SK-N-MC (cell line): ENCODE measurements at places on chromosomes 4 and X.
A peak's percentile ranks its signal among the peaks of the same experiment; 100 is the strongest.

DNA sequence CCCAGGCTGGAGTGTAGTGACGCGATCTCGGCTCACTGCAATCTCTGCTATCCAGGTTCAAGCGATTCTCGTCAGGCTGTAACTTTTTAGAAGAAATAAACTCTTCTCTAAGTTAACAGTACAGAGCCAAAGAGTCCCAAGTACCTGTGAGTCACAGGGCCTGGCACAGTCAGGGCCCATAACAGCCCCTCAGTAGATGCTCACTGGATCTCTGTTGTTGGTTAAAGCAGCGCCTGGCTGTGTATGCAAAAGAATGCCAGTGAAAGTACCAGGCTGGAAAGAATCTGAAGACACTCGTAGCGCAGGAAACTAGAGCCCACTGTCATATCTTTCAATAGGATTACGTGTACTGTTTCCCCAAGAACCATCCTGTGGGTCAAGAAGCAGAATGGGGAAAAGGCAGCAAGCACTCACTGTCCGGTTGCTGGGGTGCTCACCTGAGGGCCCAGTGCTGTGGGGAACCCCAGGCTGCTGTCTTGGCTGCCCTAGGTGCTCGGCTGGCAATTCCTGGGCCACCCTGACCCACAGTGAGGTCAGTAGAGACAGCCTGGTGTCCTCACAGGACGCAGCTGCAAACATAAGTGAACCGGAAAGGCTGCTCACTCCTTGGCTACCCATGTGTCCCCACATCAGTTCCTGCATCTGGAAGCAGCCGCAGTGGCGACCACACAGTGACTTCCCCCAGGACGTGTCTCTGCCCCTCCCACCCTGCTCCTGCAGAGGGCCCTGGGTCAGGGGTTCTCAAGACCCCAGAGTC lies 3.1 kb upstream of the SLBP start:
- no peak for DNase-seq

DNA sequence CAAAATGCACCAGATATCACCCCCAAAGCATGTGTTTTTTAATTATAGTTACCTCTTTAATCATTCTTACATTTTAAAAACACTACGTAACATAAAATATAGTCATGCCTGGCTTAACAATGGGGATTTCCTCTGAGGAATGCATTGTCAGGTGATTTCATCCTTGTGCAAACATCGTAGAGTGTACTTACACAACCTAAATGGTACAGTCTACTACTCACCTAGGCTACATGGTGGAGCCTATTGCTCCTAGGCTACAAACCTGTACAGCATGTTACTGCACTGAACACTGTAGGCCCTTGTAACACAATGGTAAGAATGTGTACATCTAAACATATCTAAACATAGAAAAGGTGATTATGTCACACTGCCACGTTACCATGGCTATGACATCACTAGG lies 208.6 kb downstream of the SPOCK3 start:
- DNase-seq, result no peak

DNA sequence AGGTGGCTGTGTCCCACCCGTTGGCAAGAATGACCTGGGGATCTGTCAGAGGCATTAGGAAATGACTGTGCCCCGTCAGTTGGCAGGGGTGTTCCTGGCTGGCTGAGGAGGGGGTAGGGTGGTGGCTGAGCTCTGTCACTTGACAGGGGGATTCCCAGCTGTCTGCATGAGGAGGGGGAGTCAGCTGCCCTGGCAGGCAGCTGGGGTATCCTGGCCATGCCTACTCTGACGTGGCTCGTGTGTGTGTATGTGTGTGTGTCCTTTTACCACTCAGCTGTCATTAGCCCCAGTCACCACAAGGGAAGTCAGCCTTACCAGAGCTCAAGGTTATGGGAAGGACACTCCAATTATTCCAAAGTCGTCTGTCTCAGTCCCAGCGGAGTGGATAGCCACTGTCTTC lies 93.2 kb downstream of the EFNB1 start:
- DNase-seq, result no peak

GRCh38 chr4:158786121-158786601 lies 17.3 kb downstream of the FNIP2 start:
- no peak for DNase-seq

- DNase-seq, result no peak
These were observed 58.1 kb upstream of the INTU start for GRCh38 chr4:127574643-127575042.

- DNase-seq, result no peak
These were observed 42.0 kb downstream of the LGI2 start for GRCh38 chr4:24988776-24989175.

DNA sequence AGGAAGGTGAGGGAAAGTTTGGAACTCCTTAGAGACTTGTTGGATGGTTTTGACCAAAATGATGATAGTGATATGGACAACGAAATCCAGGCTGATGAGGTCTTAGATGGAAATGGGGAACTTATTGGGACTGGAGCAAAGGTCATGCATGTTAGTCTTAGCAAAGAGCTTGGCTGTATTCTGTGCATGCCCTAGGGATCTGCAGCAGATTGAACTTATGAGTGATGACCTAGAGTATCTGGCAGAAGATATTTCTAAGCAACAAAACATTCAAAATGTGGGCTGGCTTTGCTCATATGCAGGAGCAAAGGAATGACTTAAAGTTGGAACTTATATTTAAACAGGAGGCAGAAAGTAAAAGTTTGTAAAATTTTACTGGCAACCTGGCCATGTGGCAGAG lies 489.3 kb upstream of the DIPK2B start:
- no peak for DNase-seq

GRCh38 chr4:151313306-151314009 lies 11.9 kb downstream of the SH3D19 start:
- DNase-seq, result no peak

DNA sequence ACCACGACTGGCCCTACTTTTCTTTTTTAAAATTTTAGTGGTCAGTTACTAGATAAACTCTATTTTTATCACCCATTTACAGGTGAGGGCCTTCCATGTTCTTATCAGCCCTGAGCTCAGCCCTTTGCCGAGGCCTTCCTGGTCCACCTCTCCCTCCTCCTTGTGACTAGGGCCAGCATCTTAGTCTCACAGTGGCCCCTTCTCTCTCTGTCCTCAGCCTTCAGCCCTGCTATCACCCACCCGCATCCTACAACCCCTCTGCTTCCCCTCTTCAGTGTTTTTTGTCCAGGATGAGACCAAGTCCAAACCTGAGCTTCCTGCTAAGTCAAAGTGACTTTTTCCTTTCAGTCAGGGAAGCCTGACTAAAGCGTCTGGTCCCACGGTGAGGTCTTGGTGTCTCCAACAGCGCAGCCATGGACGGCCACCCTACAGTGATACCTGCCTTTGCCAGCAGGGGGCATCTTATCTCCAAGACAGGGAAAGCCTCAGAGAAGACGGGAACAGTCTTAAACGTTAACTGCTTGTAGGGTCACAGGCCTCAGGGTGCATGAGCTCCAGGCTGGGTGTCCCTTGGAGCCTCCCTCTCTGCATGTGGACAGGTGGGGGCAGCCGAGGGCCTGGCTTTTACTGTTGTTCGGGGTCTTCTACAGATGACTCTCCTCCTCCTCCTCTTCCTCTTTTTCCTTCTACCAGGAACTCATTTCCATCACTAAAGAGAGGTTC lies 11.7 kb upstream of the GAGE10 start:
- DNase-seq, result peak; percentile 2

DNA sequence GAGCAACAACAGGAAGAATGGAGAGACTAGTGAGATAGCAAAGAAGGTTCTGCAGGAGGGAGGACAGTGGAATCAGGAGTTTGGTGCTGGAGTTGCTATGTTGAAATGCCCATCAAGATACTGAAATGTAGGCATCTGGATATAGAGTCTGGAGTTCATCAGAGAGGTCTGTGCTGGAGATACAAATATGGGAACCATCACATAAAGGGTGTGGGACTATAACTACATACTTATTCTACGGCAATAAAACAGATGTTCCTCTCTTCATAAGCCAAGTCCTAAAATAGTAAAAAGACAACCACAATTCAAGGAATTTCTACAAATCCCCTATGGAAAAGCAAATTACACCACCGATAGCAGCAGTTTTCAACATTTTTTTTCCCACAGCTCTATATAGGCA lies 1.6 kb downstream of the MED14 start:
- no peak for DNase-seq

DNA sequence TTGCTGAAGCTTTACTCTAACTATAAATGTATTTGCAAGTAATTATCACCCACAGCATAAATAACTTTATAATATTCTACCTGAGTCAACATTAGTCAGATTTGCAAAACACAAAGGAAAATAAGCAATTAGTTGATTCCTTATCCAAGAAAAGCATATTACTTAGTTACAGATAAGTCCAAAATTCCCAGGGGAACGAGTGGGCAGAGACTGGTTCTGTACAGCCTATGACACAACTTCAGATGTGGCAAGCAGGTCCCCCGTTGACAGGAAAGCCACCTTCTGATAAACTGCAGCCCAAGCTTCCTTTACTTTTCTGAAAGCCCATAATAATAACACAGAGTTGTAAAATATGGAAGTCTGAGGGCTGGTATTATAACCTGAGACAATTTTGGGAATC lies 62.4 kb upstream of the NDP start:
- peak; percentile 40 for DNase-seq

- DNase-seq, result no peak
These were observed 93.6 kb downstream of the PDLIM5 start for GRCh38 chr4:94545296-94545695.

GRCh38 chr4:4560136-4560535 lies 18.3 kb upstream of the STX18 start:
- DNase-seq, result no peak

DNA sequence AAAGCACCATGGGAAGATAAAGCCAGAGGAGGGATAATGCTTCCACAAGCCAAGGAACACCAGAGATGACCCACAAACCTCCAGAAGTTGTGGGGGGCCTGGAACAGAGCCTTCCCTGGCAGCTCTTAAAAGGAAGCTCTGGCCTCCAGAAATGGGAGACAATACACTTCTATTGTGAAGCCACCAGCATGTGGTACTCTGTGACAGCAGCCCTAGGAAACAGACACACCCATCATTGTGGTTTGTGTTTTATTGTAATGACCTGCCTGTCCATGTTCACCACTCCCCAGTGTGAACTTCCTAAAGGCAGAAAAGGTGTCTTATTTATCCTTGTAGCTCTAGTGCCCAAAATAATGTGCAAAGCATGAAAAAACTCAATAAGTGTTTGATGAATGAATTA lies 264.1 kb upstream of the GATB start:
- no peak for DNase-seq

DNA sequence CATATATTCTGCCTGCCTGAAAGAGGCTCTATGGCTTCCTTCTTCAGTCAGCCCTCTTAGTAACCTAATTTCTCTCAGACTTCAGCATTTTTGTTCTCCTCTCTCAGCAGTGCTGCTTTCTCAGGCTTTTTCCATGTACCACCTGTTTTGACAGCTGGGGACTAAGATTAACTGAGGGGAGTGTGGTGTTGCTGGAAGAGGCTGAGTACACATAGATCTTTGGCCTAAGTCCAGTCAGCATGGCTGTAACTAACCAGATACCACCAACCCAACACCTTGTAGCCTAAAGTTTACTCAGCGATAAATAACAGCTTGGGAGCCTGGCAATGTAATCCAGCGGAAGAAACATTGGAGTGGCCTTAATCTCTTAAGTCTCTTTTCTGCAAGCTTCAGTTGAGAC lies 85.5 kb downstream of the RTL3 start:
- no peak for DNase-seq

DNA sequence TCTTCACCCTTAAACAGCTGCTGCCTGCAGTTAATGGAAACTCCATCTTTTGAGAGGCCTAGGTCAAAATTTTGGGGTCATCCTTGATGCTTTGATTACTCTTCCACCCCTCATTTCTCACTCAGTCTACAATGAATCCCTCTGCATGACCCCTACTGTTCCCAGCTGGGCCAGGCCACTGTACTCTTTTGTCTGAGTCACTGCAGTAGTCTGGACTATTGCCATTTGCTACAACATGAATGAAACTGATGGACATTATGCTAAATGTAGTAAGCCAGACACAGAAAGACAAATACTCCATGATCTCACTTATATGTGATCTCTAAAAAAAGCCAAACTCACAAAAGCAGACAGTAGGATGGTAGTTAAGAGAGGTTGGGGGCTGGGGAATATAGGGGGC lies 28.3 kb downstream of the STK32B start:
- no peak for DNase-seq

DNA sequence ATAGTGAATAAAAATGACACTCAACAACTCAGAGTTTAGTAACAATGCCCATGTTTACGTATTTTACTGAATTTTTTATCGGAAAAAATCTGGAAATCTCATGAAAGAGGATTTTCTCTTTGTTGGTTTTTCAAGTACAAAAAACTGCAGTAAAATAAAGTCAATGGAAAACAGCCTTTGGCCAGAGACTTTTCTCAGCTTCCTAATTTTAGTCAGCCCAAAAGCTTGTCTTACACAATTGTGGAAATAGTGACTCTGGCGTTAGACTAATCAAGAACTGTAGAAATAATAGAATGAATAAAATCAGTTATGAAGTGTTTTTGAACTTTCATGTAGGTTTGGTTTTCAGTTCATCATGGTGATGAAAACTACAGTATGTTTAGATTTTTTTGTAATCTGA lies 234.7 kb downstream of the DKK2 start:
- DNase-seq, result no peak

DNA sequence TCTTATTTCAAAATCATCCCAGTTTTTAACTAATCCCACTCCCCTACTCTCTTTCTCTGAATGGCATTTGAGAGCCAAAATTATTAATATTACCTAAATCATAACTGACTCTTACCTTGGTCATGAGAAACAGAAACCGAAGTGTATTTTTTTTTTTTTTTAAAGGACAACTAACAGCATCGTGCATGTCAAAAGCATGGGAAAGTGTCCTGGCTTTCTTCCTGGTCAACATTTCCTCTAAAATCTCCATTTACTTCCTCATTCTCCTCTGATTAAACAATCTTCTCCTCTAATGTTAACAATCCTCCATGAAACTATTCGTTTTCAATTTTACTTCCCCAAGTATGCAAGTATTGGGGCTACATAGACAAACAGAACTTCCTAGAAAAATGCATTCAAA lies 2.1 kb upstream of the STS start:
- no peak for DNase-seq

GRCh38 chrX:132463411-132463810 lies 25.4 kb downstream of the MBNL3 start:
- no peak for DNase-seq

GRCh38 chr4:110487873-110488272 lies 11.9 kb downstream of the ENPEP start:
- DNase-seq, result no peak

DNA sequence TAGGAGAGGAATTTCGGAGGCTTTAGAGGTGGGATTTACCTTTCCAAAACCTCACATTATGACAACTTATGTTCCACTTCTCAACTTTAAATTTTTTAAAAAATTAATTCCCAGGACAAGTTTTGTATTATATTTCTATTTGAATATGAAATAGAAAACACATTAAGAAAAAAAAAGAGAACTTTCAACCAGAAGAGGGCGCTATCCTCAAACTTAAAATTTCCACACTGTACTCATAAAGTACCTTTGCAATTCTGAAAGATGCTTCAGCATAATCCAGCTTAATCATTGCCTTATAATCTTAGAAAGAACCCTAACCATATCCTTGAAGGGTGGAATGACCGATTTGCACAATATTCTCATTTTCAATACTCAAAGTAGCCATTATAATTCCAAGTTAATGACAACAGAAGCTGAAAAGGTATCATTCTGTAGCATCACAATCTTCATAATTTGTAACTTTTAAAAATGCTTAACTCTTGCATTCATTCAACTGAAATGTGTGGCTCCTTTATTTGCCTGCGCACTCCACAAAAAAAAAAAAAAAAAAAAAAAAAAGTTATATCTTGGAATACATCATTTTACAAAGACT lies 158.0 kb downstream of the KCNIP4 start:
- DNase-seq, result no peak
